ENCODE measurements at places on chromosomes 5 and 9.

DNA sequence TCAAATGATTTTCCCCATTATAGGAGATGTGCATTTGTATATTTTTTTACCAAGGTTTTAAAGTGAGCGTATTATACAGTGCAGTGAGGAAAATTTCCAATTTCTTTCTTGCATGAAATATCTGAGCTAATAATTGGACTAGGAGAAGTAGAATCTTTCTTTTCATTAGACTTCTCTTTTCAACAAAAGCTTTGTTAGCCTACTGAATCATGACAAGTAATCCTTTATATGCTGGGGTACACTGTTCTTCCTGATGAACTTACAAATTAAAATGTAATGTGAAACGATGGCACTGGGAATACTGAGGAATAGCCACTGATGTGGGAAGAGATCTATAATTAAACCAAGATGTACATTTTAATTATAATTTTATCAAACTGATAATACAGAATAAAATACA is 829.6 kb downstream of the PTPRD start:
- no peak for DNase-seq

- DNase-seq: no peak
Measured at GRCh38 chr5:177605078-177605477, 5.1 kb downstream of the B4GALT7 start.

DNA sequence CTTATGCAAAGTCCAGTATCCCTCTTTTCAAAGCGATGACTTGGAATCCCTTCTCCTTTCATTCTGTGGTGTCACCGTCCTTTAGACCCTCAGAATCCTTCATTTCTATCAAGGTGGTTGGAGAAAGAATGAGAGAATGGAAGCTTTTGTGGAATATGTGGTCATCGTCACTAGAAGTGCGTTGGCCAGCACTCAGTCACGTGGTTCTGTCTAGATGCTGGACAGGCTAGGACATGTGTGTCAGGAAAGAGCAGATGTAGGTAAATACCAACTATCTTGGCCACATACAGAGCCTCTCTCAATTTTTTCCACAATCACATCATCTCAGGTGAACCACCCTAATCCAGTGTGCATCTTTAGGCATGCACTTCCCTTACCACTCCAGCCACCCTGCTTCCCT is 206.0 kb downstream of the ARRDC3 start:
- DNase-seq: no peak

DNA sequence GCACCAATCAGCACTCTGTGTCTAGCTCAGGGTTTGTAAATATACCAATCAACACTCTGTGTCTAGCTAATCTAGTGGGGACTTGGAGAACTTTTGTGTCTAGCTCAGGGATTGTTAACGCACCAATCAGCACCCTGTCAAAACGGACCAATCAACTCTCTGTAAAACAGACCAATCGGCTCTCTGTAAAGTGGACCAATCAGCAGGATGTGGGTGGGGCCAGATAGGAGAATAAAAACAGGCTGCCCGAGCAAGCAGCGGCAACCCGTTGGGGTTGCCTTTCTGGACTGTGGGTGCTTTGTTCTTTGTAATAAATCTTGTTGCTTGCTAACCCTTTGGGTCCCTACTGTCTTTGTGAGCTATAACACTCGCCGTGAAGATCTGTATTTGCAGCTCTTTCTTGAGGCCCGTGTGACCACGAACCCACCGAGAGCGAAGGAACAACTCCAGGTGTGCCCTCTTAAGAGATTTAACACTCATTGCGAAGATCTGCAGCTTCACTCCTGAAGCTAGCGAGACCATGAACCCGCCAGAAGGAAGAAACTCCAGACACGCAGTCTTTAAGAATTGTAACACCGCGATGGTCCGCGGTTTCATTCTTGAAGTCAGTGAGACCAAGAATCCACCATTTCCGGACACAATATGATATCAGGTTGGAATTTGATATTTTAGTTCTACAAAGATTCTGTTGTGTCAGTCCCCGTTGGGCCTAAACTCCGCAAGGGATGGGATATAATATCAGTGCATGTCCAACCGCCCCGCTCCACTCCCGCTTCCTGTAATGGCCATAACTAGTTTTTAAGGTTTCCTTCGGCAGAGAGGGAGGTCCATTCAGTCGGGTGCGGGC is 740 bp upstream of the TRMT10B start:
- DNase-seq: peak; percentile 54

DNA sequence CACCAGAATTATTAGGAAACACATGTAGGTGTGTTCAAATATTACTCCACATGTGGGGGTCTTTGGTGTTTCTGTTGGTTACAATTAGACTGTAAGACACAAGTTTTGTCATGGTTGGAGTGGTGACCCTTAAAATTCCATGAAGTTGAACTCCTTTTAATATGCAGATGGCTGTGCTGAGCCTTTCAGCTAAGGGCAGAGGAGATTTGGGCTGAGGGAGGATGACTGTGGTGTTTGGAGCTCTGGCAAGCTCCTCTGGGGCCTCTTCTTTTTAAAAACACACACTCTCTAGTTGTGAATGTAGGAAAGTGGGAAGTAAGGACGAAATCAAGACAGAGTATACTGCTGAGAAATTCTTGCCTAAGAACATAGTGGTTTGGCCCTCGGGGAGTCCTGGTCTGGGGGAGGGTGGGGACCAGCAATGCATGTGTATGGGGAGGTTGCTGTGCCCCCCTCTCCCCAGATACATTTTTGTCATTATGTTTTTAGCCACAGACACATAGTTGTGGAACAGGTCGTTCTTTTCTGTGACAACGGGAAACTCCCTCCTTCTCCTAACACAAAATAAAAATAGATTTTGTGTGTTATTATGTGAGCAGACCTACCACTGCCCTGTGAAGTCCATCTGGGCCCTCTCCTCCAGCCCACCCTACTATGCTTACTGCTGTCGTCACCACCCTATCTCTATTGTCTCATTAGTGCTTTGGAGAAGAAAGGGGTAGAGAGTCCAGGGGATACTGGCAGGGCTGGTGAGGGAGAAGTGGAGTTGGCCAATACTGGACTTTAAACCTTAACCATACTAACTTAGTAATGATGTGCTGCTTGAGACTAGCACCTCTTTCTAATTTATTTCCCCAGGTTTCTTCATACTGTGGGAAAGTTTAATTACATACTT is 10.0 kb downstream of the SMARCA2 start:
- no peak for DNase-seq

DNA sequence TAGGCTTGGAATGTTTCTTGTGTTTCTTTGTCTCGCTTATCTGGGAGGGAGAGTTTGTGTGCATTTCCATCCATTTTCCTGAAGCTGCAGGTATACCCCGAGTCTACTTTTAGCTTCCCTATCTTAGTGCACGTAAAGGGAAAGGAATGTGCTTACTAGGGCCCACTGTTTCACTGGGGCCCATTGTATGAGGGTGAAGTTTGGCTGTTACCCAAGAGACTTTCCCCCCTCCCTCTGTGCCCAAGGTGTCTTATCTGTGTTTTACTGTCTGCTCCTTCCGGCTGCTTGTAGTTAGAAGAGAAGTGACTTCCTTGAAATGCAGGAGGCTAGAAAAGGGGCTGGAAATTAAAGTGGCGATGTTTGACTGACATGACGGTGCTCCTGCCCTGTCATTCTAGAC is 12.1 kb upstream of the BTNL3 start:
- DNase-seq: no peak

DNA sequence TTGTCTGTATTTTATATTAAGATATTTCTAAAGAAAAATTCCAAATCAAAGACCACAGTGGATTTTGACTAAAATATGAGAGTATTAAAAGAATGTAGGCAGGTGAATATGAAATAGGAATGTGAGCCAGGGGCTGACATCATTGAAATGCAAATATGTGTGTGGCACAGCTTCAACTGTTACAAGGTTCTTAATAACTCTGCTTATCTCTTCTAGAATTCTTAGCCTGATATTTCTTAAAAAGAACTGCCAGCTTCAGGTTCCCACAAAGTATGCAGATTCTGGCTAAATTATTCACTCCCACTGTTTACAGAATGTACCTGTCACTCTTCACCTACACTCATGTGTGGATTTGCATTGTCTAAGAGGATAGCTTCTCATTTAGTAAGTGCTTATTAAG is 274.4 kb downstream of the DIRAS2 start:
- DNase-seq: no peak

GRCh38 chr9:87181670-87182069 is 234.4 kb upstream of the GAS1 start:
- DNase-seq: no peak

GRCh38 chr5:80713631-80714030 is 58.8 kb upstream of the DHFR start:
- DNase-seq: no peak

- no peak for DNase-seq
Measured at GRCh38 chr5:27158775-27159174, 120.4 kb upstream of the CDH9 start.

GRCh38 chr5:172477466-172477865 is 23.1 kb upstream of the SH3PXD2B start:
- no peak for DNase-seq

DNA sequence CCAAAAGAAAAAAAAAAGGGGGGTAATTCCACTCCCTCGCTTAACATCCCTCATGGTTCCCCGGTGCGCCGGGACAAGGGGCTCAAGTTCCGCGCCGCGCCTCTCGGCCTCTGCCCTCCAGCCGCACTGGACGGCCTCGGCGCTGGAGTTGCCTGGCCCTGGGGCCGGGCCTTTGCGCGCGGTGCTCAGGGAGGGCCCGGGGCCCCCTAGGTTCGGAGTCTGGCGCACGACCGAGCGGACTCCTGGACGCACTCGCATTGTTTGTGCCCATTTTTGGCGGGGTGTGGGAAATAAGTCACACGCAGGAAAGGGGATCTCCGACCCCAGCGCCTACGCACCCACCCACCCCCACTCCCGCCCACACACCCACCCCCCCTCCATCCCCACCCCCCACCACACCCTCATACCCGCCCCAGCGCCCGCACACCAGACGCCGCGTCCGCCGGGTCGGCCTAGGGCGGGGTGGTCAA is 381 bp downstream of the MED22 start:
- DNase-seq: peak; percentile 65

- no peak for DNase-seq
Measured at GRCh38 chr5:163586531-163586956, 81.1 kb downstream of the MAT2B start.

DNA sequence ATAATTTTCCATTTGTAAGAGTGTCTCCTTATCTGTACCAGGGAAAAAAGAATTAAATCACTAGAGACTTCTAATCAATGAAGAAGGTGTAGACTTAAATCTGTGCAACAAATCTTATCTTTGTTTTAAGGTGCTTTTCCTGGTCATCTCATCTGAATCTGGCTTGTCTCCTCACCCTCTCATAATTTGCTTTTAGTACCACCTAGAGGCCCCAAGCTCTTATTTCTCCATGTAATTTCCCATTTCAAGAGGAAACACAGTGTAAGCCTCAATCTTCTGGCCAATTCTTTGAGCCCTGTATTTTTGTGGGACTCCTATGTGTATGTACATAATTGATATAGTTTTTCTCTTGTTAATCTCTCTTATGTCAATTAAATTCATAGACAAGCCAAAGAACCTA is 1975.3 kb upstream of the CDH6 start:
- no peak for DNase-seq

DNA sequence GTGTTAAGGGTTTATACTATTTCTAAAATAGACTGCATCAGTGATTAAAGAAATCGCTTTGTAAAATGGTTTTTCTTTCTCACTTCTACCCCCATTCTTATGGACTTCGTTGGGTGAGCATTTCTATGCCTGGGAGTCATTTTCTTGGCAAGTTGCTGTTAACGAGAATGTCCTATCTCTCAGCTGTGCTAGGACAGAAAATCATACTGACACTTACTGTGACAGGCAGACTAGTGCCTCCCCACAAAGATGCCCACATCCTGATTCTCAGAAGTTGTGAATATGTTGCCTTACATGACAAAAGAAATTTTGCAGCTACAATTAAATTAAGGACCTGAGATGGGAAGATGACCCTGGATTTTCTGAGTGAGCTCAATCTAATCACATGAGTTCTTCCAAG is 65.1 kb upstream of the NMUR2 start:
- no peak for DNase-seq

DNA sequence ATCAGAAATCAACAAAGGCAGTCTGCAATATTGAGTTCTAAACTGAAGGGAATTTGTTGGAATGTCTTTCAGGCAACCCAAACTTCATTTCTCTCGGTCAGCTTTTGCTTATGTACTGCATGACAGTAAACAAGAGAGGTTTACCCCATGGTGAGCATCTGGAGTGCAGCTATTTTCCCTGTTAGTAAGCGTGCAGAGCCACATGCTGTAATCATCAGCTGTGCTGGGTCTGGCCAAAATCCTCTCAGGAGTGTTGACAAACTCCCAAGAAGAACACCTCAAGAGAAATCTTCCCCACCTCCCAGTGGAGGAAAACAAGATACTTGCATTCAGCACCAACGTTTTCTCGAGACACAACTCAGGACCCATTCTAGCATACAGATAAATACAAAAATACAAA is 83.6 kb upstream of the ADAMTSL1 start:
- DNase-seq: no peak

DNA sequence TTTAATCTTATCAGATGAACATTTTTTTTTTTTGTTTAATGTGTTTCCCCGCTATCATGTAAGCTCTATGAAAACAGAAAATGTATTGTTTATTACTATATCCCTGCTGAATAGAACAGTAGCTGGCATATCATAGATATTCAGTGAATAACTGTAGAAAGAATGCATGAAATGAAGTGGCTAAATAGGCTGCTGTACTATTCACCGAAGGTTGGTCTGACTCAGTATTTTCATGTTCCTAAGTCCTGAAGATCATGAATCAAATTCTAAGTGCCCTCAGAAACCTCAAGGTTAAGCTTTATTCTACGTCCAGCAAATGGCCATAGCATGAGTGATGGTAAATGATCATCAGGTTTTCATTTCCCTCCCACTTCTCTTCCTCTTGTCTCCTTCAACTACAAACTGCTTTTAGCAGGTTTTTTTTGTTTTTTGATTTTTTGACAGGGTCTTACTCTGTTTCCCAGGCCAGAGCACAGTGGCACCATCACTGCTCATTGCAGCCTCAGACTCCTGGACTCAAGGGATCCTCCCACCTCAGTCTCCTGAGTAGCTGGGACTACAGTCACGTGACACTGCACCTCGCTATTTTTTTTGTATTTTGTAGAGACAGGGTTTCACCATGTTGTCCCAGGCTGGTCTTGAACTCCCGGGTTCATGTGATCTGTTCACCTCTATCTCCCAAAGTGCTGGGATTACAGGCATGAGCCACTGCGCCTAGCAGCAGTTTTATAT is 19.1 kb upstream of the ZFAND5 start:
- no peak for DNase-seq

GRCh38 chr9:136865041-136865767 is 904 bp downstream of the EDF1 start:
- no peak for DNase-seq

GRCh38 chr5:24142341-24142740 is 502.4 kb downstream of the CDH10 start:
- DNase-seq: no peak
